ENCODE measurements at places on chromosomes 5 and 9.

DNA sequence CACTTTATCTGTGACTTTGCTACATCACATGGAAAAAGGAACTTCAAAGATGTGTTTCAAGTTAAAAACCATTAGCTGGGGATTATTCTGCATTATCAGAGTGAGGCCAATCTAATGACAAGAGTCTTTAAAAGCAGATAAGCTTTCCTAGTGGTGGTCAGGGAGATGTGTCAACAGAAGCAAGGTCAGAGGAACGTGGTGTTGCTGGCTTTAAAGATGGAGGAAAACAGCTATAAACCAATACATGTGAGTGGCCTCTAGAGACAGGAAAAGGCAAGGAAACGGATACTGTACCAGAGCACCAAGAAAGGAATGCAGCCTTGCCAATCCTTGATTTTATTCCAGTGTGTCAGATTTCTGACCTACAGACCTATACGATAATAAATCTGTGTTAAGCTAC, 204.2 kb downstream of the TAF11L14 start:
- no peak for DNase-seq

DNA sequence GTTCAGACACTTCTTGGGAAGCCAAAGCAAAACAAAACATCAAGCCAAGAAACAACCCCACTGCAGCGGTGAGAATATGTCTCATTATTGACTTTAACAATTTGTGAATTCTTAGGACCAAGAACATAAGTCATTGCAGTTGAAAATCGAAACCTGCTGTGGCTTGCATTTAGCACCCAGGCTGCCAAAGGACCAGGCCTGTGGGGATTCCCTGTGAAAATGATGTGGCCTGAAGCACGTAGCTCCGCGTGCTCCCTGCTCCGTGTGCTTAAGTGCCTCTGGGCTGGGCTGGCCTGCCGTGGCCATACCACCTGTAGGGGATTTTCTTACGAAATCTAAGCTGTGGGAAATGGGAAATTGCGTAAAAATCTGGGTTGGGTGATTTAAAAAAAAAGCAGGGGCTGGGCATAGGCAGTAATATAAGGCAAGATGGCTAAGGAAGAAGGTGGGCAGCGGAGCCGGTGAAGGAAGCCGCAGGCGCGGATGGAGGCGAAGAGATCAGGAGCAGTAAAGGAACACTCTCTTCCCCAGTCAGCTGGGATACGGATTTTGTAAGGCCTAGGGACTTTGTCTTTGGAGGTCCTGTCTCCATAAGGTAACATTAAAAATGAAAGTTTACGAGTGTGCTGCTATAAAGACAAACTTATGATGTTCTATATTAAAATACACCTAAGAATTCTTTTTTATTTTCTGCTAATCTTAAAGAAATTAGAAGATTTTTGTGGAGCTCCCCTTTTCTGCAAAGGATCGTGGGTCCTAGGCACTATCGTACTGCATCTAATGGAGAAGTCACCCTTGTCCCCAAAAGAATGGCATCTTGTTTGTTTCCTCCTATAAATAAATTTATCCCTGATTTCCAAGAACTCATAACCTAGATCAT, 189.6 kb upstream of the SEMA6A start:
- DNase-seq, result no peak

DNA sequence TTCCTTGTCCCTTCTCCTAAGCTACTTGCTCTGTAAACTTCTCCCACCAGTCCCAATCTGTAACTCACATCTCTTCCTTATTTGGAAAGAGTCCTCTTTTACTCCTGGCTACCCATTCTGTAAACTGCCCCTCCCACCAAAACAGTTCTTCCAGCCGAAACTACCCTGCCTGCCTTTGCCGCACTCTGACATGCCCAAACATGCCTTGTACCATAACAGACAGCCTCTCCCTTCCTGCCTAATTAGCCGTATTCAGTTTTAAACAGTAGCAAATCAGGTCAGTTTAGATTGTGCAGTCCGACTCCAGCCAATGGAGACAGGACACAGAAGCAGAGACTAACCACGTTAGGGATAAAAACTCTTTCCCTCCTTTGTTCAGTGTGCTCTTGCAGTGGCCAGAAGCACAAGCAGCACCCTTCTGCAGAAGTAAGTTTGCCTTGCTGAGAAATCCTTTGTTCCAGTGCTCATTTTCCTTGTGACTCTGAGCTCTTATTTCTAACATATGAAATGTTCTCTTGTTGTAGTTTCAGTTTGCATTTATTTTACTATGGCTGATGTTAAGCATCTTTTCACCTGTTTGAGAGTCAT, 5.4 kb upstream of the GLT6D1 start:
- DNase-seq, result no peak

- DNase-seq, result no peak
Observed at GRCh38 chr5:16750445-16750844, 133.6 kb upstream of the RETREG1 start.

GRCh38 chr9:78439866-78440830, 143.2 kb downstream of the PSAT1 start:
- DNase-seq, result no peak

- DNase-seq, result no peak
Observed at GRCh38 chr5:167725264-167725663, 566.2 kb upstream of the WWC1 start.

GRCh38 chr5:5751498-5751897, 329.0 kb downstream of the ICE1 start:
- DNase-seq, result no peak

- DNase-seq, result no peak
Observed at GRCh38 chr5:24183981-24184380, 460.8 kb downstream of the CDH10 start.

Measured in RCC 7860 (cell line).